Stomach (tissue), 19 donors: ENCODE measurements at places on chromosomes 4 and X. TPM values are rescaled to one million over a fixed set of nuclear protein-coding genes. Genes with fewer than 3 reads are reported as not detected.

GRCh38 chr4:143336781-143337599, at the start of gene GAB1:
GAB1 (plus strand) TSS chr4:143336876; CDS start chr4:143337189, 313 bp downstream.
- DNase-seq: peak; percentile 92

BMP3 gene
- 1.8 TPM for total RNA-seq

DNA sequence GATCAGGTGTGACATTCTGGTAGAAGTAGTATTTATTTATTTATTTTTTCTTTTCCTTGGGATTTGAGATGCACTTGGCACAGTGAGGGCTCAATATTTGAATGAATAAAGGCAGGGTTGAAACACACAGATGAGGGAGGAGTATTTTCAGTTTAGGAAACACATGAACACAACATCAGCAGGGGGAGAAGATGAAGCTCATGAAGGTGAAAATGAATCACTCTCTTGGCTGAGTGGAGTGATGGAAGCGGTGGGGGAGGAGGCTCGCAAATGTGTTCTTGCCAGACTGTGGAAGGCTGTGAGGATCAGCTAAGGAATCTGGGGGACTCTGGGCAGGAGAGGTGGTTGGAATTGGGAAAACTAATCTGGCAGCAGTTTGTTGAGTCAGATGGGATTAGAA, 55.3 kb downstream of the ARHGAP10 start:
- no peak for DNase-seq

- no peak for DNase-seq
These were observed 755.8 kb upstream of the LCORL start for GRCh38 chr4:18777190-18777930.
